ENCODE measurements at places on chromosomes 1 and 21. TPM values are rescaled to one million over a fixed set of nuclear protein-coding genes. Genes with fewer than 3 reads are reported as not detected.

The TEX38 gene
- not detected for total RNA-seq

DNA sequence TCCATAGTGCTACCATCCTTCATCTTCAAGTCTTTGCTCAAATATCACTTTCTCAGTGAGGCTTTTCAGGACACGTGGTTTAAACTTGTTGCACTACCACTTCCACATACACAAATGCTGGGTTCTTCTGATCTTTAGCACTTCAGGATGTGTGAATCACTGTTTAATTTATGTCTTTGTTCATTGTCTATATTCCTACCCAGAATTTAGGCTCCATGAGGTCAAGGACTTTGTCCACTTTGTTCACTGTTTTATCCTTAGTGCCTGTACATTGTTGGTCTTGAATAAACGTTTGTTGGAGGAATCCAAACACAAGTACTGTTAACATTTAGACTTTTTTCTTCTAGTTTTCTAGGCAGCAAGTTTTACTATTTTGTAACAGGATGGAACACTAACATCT lies 42.6 kb upstream of the RALGPS2 start:
- DNase-seq: no peak

DNA sequence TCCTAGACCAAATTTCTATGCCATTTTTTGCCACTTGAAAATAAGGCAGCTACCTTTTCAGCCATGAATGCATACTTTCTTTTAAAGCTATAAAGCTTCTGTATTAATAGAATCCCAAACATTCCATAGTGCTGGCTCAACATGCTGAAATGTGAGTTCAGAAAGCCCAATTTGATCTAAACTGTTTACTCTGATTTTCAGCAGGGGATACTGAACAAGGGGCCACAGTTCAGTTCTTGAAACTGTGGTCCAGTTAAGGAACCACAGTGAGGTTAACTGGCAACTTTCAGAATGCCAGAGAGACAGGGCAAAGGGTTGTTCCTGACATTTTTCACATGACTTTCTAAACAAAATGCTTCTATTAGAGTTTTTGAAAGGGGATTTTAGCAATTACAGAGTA lies 85.7 kb upstream of the COL11A1 start:
- DNase-seq: no peak

DNA sequence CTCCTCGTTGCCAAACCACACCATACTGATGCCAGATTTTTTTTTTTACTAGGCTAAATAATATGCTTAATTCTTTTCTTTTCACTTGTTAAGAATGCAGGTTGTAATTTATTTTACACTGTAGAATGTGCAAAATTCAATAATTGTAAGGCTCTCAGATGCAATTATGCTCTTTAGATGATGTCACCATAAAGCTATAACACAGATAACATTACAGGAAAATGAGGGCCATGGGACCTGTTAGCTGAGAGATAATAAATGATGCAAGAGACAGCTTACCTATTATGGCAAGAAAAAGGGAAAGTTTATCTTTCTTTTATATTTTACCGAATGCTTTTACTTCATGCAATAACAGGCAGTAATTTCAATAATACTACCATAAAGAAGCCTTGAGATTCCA lies 35.4 kb downstream of the CHRM3 start:
- no peak for DNase-seq

The SPRR3 gene
- total RNA-seq: not detected

- DNase-seq: no peak
Observed at GRCh38 chr1:112937070-112937469, 18.9 kb downstream of the SLC16A1 start.

- no peak for DNase-seq
Observed at GRCh38 chr1:31063631-31064030, 1.9 kb downstream of the PUM1 start.

DNA sequence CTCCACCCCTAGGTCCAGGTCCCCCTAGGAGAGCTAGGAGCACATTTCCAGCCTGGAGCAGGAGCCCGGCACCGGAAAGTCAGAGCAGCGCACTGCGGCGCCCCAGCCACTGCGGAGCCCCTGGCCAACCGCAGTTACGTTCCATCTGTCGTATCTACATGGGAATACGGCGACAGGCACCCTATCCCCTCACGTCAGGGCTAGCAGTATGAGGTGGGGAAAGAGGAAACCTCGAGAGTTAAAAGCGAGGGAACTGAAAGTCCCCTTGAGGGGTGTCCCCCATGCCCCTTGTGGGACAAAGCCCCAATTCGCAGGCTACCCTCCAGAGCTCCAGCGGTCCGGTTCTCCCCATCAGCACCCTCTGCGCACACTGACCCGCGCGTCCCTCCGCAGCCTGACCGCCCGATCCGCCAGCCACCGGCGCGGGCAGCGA lies 995 bp downstream of the COLGALT2 start:
- no peak for DNase-seq

The MYBPH gene
- not detected for total RNA-seq

DNA sequence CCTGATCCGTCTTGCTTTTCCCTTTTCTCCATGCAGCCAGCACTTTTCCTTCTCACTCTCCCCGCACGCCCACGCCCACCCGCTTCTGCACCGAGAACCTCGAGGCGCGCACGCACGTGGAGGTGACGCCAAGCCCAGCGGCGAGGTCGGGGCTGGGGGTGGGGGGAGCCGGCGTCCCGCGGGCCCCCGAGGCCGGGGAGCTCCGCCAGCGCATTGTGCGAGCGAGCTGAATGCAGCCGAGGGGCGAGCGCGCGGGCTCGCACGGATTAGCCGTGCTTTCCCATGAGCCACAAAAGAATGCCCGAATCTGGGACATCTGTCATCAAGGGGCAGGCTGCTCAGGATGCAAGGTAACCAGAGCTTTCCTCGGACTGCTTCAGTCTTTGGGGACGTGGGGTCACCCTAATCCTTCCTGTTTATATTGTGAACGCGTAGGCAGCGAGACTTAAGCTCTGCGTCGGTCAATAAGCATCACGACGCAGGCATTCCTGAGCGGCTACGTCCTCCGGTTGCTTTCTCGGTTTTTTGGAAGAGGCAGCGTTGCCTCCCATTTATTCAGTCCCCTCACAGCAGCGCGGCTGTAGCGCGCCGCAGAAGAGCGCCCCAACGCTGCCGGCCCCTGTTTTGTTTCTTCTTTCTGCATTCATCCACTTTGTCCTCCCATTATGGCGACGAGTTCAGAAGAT lies 67.3 kb upstream of the AKT3 start:
- peak; percentile 75 for DNase-seq

DNA sequence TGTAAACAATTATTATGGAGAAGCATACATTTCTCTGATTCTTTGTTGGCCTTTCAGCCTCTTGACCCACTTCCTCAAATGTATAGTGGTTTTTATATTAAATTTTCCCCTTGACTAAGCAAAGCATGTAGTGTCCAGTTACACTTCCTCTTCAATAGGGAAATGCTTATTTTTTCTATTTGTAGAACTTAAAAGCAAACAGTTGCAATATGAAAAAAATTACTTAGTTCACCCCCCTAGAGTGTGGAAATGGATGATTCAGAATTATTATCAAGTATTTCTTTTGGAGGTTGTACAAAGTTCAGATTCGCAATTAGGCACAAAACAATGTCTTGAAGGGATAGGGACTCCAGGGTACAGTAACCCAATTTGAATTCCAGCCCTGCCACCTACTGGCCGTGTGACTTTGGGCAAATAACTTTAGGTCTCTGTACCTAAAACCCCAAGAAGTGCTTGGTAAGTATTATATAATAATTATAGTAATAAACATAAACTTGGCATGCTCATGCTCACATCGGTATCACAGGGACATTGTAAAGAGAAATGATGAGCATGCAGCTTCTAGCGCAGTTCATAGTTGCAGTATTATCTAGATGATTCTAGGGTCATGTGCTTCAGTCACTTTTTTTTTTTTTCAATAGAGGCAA lies 28.6 kb upstream of the IFNGR2 start:
- no peak for DNase-seq

DNA sequence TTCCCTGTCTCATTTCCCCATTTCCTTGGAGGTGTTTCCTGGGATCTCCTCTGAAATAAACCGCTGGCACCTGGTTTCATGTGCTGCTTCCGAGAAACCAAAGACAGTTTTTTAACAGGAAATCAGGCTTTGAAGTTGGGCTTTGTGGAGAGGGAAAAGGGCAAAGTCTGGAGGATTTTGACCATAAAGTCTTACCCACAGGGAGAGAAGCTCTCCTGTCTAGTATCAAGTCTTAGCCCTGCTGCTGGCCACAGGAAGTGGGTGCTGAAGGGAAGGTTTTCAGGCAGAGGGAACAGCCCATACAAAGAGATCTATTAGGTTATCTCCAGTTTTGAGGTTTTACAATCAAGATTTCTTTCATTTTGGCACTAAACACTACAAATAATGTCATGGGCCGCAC lies 29.3 kb downstream of the SLC5A9 start:
- DNase-seq: no peak

The TNNI3K gene
- not detected for total RNA-seq

GRCh38 chr1:68930101-68930500 lies 433.2 kb upstream of the DEPDC1 start:
- no peak for DNase-seq

- DNase-seq: peak; percentile 18
Observed at GRCh38 chr1:247487057-247487456, 29.2 kb upstream of the OR2B11 start.

DNA sequence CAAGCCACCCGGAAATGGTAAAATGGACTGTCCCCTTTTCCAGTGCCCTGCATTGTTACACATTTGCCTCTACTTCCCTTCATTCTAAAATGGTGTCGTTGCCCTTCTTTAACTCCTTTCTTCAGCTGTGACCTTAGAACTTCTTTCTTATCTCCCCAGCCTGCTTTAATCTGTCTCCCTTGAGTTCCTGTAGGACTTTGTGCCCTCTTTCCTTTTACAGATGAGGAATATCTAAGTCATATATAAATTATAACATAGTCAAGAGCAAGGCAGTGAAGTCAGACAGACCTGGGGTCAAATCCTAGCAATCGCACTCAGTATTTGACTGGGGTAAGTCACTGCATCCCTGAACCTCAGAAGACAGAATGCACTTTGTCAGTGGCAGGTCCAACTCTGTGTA lies 31.4 kb upstream of the TMEM222 start:
- DNase-seq: no peak

The TXLNA gene
- total RNA-seq: 50.4 TPM

The COL8A2 gene
- 0.88 TPM for total RNA-seq

DNA sequence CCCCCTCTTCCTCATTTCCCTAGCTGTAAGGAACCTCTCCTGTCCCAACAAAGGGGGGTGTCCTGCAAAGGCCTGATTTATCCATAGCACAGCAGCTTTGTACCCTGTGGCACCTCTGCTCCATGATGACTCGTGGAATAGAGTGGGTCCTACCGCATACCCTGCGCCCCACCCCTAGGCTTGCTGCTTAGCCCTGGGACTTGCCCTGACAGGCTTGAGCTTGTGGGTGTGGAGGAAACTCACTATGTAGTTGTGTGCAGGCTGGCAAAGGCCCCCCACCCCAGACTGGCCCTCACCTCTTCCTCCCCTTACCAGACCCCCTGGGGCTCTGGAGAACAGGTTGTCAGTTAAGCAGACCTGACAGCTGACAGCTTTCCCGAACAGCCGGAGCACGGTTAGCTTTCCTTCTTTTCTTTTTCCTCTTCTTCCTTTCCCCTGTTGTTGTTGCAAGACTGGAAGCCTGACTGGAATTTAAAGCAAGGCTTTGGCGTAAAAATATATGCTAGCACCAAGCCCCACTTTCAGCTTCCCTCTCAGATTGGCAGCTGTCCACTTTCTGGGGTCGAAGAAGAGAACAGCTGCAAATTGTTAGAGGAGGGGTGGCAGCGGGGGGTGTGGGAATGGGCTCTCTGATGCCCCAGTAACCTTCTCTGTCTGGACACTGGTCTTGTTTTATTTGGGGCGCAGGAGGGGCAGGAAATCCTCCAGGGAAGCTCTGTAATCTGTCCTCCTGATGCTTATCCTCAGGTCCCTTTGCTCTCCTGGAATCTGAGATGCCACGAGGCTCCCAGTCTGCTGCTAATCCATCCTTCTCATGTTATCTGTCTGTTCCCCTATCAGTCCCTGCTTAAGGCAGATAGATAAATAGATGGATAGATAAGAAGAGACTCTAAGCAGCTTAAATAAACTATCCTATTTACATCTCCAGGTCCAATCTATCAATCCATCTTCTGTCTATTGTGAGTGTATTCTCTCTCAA lies 134.6 kb downstream of the BRINP2 start:
- DNase-seq: no peak

The PODN gene
- total RNA-seq: 0.10 TPM

The SLC37A1 gene
- total RNA-seq: 6.7 TPM

- DNase-seq: peak; percentile 77
Observed at GRCh38 chr1:95041491-95042165, 31.1 kb downstream of the ALG14 start.

DNA sequence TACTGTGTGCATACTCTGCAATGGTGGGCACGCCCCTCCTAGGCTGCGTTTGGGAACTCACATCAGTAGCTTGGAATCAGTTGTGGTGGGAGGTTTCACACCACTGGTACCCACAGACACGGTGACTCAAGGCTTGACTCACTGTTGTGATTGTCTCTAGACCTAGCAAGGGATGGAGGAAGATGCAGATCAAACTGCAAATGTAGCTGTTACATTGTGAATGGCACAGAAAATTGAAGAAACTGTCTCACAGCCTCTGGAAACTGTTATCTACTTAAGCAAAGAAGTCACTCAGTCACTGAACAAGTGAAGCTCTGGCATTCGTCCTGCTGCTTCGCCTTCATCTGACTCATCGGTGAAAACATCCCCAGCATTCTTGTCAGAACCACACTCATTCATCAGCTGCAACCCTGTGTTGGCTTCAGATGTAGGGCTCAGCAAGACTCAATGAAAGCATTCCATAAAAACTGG lies 59.5 kb downstream of the POFUT2 start:
- peak; percentile 90 for DNase-seq

DNA sequence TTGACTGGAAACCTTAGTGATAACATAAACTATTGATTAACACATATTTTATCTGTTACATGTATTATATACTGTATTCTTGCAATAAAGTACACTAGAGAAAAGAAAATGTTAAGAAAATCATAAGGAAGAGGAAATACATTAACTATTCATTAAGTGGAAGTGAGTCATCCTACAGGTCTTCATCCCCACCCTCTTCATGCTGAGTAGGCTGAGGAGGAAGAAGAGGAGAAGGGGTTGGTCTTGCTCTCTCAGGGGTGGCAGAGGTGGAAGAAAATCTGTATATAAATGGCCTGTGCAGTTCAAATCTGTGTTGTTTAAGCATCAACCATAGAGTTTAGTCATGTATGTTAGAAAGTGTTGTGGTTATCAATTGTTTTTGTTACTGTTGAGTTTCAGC lies 66.1 kb upstream of the CHODL start:
- DNase-seq: no peak

The IQGAP3 gene
- total RNA-seq: 12.7 TPM

DNA sequence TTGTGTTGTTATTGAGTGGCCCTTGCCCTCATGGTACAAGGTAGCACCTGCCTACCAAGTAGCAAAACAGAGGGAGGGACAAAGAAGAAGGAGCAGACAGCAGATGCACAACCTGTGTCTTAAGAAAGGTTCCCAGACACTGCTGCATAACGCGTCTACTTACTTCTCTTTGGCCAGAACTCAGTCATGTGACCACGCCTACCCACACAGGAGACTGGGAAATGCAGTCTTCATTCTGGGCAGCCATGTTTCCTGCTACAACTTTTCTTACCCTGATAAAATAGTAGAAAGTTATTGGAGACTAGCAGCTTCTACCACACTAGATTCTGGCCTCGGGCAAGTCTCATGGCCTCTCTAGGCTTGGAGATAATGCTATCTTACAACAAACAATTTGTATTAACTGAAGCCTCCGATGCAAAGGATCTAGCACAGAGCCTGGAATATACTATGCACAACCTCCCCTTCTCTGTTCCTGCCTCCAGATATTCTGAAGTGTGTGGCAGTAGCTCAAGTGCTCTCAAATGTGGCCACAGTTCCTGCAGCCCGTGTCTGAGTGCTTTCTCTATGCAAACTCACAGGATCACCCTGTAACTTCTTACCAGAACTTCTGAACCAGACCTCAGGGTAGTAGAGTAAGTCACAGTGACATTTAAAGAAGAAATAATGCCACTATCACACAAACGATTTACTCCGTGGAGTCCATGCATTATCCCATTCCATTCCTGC lies 34.1 kb upstream of the BTG2 start:
- DNase-seq: peak; percentile 60

The BRDT gene
- total RNA-seq: not detected

Data from H4 (cell line).